ENCODE measurements at places on chromosomes 6 and 20.

DNA sequence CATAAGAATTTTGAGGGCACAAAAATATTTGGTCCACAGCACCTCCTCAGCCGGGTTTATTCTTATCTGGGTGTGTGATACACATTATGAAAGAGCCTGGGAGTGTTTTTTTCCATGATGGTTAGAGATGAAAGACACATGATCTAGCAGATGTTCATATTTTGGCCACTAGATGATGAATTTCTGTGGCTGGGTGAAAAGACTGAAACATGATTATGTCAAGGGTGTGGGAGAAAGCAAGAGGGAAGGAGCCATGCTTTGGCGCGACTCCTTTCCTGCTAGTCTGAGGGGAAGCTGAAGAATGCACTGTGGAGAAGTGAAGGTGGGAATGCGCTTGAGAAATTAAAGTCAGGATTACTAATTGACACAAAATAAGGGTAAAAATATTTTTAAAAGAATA lies 102.3 kb downstream of the SH3BGRL2 start:
- no peak for DNase-seq

DNA sequence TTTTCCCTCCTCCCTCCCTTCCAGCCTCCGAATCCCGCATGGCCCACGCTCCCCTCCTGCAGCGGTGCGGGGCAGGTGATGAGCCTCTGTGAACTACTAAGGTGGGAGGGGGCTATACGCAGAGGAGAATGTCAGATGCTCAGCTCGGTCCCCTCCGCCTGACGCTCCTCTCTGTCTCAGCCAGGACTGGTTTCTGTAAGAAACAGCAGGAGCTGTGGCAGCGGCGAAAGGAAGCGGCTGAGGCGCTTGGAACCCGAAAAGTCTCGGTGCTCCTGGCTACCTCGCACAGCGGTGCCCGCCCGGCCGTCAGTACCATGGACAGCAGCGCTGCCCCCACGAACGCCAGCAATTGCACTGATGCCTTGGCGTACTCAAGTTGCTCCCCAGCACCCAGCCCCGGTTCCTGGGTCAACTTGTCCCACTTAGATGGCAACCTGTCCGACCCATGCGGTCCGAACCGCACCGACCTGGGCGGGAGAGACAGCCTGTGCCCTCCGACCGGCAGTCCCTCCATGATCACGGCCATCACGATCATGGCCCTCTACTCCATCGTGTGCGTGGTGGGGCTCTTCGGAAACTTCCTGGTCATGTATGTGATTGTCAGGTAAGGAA lies at the start of gene OPRM1:
Gene OPRM1 (plus strand): TSS at position 10 of the 612 bp plus-strand sequence. CDS start 305 bp downstream, at position 315.
- DNase-seq: no peak

DNA sequence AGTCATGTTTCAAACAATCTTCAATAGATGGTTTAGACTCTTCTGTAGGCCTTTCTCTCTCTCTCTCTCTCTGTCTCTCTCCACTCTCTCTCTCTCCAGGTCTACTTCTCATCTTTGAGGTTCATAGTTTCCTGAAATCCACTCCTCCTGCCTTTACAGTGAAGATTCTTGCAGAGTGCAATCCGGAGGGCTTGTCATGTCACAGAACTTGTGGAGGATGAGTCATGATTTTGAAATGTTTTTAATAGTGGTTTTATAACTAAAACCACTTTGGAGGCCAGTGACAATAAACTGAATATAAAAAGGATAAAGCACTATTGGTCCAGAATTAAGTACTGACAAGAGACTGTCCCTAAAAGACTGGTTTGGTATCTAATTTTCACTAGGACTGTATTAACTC lies 156.3 kb downstream of the KIF6 start:
- DNase-seq: no peak

GRCh38 chr6:75633045-75633444 lies 31.4 kb downstream of the SENP6 start:
- DNase-seq: no peak

- no peak for DNase-seq
Observed at GRCh38 chr20:59221707-59222252, 58.2 kb downstream of the ZNF831 start.

DNA sequence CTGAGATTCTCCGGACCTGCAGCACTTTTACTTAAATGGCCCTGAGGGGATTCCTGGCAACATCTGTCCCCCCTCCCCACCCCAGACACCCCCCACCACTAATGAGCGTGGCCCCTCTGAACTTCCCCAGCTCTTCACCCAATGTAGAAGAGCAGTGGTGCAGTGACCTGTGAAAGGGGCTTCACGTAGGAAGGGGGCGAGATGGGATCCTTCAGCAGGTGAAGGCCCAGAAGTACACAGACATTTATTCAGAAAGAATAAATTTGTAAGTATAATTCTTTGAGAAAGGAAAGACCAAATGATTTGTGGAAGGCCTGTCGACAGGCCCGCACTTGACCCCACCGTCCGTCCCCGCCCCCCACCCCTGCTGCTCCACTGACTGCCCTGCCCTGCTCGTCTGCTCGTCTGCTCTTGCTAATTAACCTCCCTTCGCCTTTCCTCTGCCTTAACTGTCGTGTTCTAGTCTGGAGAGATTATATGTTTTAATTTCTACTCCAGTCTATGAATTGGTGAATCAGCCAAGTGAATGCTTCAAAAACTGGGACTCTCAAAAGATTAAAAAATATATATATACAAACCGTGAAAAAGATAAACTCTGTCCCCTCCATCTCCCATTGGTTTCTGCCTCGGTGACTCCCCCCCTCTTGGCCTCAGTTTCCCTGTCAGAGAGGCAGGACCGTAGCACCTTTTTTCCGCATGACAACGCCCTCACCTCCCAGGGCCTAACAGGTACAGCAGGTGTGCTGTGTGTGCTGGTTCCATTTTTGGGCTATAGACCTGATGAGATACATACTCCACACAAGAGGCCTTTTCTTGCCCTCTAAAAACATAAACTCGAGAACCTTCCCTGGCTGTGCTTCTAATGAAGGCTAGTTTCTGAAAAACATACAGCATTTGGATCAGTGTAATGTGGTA lies 49.2 kb downstream of the GNAS start:
- no peak for DNase-seq

GRCh38 chr20:40678286-40678875 lies 10.7 kb downstream of the MAFB start:
- no peak for DNase-seq

DNA sequence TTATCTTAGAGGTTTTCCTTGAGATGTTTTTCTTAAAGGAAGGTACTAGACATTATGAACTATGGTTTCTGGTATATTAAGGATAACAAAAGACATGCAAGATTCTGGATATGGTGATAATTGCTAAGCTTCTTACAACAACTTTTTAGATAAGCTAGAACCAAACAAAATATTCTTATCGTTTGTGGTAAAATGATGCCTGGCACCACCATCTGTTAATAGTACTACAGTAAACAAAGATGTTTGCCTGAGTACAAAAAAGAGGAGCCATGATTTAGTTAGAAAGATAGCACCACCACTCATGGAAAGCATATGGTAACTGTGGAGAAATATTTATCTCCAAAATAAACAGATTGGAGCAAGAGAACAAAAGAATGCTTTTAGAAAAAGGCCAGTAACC lies 747.3 kb downstream of the COL12A1 start:
- DNase-seq: no peak

DNA sequence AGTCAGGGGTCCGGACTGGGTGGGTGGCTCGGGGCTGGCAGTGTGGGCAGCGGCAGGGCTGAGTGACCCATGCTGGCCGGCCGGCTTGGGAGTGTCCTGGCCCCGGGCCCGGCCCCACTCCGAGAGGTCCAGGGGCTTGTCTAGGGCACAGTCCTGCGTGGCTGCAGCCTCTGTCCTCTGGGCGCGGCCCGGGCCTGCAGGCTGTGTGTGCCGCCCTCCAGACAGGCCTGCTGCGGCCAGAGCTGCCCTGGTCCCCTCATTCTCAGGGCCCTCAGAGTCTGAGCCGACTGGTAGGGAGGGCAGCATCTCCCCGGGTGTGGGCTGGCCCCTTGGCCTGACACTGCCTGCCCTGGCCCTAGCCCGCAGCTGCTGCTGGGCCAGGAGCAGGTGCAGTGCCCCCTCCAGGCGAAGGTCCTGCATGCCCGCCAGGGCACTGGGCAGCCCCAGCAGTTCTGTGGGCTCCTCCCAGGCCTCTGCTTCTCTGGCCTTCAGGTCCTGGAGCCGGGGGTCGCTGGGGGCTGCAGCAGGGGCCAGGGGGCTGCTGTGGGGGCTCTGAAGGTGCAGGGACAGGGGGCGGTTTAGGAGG lies 6.9 kb upstream of the CABLES2 start:
- DNase-seq: no peak

- DNase-seq: no peak
Observed at GRCh38 chr6:96521306-96521643, 331 bp upstream of the UFL1 start.

- no peak for DNase-seq
Observed at GRCh38 chr6:168922436-168922835, 331.2 kb downstream of the THBS2 start.

DNA sequence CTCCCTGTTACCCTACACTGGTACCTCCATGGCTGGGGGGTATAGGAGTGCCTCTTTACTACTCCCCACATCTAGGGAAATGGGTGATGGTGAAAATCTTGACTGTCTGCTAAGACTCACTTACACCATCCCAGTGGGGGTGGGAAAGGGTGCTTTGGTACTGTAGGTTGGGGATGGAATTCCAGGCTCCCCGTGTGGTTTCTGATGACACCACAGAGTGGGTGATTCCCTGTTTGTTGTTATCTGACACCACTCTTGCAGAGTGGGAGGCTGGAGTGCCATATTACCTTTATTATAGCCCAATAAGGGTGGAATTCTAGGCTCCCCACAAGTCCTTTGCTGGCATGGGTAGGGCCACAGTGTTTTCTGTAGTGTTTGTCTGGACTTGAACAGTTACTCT lies 264.6 kb upstream of the MAN1A1 start:
- DNase-seq: no peak

- DNase-seq: no peak
Observed at GRCh38 chr6:141393405-141394124, 739.2 kb upstream of the GJE1 start.

DNA sequence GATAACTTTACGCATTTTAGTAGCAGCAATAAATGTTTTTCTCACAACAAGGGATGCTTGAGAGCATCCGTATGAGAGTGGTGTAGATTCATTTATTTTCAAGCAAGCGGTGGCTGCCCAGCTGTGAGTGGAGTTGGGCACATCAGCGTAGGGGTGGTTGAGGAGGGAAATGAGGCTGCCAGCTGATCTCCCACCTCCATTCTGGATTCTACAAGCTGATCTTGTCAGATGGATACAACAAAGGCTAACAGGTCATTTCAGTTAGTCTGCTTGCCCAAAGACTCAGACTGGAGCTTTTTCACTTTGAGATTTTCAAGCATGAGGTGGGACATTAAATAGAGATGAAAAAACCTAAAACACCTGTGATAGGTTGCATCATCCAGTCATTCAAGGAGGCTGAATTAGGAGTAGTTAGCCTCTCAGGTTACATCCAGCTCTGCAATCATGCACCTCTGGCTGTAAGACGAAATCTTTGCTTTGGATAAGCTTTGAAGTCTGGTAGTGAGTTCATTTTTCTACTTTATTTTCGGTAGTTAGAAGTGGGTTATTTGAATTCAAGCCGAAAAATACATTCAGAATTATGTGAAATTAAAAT lies 1.9 kb upstream of the BACH2 start:
- no peak for DNase-seq

All from activated CD8-positive, alpha-beta memory T cell treated with anti-CD3 and anti-CD28 coated beads for 1 hour (primary cell).